DMS79 (cell line): ENCODE measurements at places on chromosomes 3 and 15.

DNA sequence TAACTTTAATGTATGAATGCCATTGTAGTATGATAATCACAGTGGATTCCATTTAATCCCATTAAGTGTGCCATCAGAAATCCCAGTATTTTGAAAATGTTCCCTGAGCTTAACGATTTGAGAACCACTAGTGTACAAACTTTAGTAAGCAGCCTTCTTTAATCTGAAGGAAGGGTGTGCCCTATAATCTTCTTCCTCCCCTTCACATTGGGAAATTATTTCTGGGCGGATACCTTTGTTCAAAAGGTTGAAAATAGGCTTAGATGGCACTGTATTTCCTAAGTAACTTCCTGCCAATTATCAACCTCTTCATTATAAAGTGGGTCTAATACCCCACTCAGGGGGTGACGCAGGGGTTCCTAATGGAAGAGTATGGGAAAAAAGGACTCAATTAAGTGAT lies 62.4 kb downstream of the GTPBP8 start:
- no peak for DNase-seq

GRCh38 chr3:120092474-120092873 lies 1.8 kb downstream of the GSK3B start:
- no peak for DNase-seq

DNA sequence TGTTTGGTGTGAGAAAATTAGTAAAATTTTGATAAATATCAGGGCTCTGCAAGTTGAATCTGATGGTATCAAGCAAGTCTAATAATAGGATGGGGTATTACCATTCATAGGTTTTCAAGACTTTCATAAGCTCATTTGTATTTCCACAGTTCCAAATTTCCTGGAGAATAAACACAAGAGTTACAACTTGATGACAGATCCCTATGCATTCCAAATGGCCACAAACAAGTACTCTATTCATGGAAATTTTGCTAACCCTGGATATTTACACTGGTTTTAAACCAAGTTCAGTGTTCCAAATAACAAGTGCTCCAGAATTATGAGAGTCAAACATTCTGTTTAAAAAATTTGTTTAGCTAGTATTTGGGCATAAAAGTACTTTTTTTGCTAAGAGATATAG lies 75.0 kb upstream of the CNTN6 start:
- DNase-seq = no peak

DNA sequence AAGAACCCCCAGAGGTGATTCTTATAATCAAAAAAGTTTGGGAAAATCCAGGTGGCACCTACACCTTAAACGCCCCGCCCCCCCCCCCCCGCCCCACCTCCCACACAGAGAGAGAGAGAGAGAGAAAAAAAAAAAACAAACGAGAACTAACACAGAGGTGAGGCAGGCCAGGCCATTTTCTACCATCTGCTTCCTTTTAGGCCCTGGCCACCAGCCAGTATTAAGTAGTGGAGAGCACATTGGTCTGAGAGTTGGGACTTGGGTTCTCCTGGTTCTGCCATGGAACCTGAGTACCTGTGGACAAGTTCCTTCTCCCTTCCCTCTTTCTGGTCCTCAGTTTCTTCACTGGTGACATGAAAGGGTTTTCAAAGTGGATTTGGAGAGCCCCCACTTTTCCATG lies 60.6 kb downstream of the SLC6A11 start:
- no peak for DNase-seq

GRCh38 chr3:12004741-12005513 lies 739 bp downstream of the SYN2 start:
- no peak for DNase-seq

DNA sequence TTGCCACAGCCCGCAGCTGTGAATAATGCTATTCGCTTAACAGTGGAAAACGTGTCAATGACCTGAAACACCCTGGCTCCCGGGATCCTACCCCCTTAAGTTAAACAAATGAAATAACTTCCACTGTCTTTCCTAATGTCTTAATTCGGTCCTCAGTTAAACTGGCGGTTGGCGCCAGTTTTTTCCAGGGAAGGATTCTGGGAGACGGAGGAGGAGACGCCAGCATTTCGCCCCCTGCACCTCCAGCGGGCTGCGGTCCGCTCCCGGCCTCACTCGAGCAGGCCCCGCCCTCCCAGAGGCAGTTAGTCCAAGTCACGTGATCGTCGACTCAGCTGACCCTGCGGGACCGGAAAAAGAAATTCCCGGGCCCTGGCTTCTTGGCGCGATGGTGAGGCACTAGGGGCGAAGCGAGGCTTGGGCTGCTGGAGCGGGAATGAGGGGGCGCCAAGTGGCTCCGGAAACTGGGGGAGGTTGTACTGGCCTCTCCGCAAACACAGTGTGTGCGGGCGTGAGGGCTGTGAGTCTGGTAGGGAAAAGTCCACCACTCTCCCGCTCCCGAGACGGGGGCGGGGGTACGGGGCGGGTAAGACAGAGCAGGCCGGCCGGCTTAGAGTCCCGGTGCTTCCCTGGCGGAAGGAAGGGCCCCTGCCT lies at the start of gene COMMD4:
COMMD4 (plus strand) TSS at position 359 of the 651 bp plus-strand sequence; CDS start at position 386, 27 bp downstream.
- DNase-seq = peak; percentile 79

GRCh38 chr15:27077790-27078189 lies 106.8 kb downstream of the GABRG3 start:
- no peak for DNase-seq

DNA sequence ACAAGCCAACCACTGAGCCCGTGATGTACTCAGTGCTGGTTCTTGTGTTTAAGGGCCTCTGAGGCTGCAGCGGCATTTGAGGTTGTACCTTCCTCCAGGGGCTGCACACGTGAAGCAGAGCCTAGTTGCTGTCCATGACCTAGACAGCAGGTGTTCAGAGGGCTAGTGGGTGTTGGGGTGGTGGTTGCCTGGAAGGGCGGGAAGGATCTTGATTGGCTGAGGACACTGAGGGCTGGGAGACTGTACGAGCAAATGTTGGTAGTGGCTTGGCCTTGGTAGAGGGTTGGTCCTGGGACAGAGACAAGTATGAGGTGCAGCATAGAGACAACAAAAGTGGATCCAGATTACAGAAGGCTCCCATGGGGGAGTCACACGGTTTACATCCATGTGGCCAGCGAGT lies 17.0 kb upstream of the HES1 start:
- DNase-seq = no peak

GRCh38 chr3:119230071-119230470 lies 10.6 kb downstream of the B4GALT4 start:
- DNase-seq = no peak

DNA sequence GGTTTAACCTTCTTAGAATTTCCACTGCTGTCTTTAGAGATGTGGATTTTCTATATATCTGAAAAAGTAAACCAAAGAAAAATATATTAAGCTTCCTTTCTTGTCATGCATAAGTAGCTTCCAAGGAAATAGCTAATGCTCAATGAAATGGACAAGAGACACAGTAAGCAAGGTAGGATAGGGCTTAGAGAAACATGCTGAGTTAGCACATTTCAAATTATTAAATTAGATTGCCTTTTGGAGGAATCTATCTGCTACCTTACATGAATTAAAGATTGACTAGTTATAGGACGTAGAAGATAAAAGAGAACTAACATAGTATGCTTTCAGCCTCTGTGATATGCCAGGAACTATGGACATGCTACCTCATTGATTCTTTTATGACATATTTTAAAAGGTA lies 824.6 kb downstream of the TUSC7 start:
- DNase-seq = no peak

DNA sequence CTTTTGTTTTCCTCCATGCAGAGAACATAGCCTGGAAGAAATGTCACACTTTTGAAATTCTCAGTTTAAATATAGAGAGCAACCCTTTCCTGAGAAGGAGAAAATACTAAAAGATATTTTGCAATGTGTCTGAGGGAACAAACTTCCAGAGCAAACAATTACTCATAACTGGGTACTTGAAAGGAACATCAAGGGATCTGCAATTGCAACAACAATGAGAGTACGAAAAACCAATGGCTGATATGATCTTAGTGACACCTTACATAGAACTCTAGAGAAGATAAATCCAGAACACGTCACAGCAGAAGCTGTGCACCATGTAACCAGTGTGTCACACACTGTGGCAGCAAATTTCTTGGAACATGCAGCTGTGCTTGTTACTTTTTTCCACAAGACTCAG lies 14.6 kb upstream of the ARPP21 start:
- no peak for DNase-seq

DNA sequence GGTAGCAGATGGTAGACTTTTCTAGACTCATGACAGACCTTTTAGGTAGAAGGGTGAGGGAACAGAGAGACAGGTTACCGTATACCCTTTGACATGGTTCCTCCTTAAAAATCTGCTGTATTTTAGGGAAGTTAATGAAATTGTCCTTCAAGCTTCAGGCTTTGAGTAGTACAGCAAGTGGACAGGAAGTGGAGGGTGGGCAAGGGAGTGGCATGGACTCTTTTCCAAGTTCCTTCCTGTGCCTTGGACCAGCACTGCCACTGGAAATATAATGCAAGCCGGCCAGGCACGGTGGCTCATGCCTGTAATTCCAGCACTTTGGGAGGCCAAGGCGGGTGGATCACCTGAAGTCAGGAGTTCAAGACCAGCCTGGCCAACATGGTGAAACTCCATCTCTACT lies 156.1 kb upstream of the LRRFIP2 start:
- DNase-seq = no peak

GRCh38 chr15:87734571-87735373 lies 521.8 kb downstream of the NTRK3 start:
- no peak for DNase-seq

DNA sequence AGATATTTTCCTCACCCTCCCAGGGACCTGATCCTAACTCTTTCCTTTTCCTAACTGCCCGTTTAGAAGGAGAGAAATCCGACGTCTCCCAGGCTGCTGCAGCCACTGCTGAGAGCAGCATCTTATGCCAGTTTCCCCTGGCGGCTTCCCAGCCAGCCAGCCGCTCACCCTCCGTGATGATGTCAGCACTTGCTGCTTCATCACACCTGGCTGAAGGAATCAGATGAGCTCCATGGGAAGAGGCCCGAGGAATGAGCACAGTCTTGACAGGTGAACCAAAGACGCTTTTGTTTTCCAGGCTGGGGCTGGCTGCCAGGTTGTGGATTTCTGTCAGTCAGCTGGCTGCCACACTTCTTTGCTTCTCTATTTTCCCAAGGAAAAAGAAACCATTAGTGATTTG lies 445.1 kb upstream of the RBMS3 start:
- DNase-seq = peak; percentile 48

DNA sequence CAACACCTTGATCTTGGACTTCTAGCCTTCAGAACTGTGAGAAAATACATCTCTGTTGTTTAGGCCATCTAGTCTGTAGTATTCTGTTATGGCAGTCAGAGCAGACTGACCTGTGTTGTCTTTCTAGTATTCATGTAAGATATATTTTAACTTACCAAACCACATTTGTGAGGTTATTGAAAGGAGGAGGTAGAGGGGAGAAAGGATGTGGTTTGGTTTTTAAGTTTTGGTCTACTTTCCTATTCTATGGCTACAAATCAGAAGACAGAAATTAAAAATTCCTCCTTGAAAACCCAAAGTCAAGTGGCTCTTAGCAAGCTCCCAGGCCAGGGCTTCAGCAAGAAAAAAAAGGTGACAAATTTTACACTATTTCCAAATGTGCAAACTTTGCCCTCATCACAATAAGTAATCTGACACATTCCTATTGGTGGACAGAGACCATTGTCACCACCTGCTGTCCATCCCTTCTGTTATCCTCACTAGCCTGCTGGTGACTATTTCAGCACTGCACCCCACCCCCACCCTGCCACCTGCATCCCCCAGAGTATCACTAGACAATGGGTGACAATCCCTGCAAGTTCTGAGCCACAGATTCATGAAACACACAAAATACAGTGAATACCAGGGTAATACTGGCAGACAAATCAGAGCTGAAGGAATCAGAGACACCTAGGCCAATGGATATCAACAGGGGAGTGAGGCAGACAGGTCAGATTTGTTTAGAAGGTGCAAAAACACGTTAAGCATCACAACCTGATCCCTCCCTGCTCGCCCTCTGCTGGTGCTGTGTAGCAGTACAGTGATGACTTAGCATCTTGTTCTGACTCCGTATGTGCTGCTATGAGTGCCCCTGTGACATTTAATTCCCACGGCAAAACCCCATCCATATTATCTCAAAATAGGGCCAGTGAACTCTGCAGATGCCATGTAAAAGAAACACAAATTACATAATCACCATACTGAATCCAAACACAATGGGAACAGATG lies 79.0 kb upstream of the DCLK3 start:
- no peak for DNase-seq

GRCh38 chr15:99305761-99306505 lies 54.7 kb downstream of the LRRC28 start:
- peak; percentile 23 for DNase-seq

DNA sequence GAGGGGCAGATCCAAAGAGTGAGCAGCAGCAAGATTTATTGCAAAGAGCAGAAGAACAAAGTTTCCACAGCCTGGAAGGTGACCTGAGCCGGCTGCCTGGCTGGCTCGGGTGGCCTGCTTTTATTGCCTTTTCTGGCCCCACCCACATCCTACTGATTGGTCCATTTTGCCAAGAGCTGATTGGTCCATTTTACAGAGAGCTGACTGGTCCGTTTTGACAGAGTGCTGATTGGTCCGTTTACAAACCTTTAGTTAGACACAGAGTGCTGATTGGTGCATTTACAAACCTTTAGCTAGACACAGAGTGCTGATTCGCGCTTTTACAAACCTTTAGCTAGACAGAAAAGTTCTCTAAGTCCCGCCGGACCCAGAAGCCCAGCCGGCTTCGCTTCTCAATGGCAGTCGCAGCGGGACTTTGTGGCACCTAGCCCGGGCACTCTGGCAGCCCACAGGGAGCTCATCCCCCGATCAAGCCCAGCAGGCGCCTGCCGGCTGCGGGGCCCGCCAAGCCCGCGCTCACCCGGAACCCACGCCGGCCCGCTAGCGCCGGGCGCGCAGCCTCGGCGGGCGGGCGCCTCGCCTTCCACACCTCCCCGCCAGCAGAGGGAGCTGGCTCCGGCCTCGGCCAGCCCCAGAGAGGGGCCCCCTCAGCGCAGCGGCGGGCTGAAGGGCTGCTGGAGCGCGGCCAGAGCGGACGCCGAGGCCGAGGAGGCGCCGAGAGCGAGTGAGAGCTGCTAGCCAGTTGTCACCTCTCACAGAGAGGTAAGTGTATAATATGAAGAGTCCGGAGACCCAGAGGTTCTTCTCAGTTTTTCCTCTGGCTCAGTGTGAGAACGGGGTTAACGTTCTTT lies 339.2 kb downstream of the CHL1 start:
- DNase-seq = no peak

GRCh38 chr3:138549179-138549977 lies 44.7 kb downstream of the CEP70 start:
- no peak for DNase-seq

DNA sequence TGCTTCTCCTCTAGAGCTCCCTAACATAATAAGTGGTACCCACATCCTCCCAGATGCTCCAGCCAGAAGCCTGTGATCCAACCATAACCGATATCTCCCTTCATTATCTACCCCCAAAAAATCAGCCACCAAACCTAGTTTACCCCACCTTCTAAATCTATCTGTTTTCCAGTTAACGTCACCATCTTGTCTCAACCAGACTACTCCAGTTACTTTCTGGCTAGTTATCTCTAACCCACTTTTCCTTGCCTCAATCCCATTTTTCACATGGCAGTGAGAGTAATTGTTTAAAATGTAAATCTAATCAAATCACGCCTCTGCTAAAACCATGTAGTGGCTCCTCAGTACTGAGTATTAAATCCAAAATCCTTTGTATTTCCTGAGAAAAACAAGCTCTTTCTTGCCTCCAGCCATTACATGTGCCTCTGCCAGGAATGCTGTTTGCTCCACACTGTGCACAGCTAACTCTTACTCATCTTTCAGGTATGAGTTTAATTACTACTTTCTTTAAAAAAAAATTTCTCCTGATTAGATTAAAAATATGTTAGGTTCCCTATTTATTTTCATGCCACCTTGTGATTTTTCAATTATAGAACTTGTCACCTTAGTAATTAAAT lies 15.4 kb downstream of the CCDC54 start:
- no peak for DNase-seq

- DNase-seq = no peak
These were observed 53.9 kb upstream of the PCSK6 start for GRCh38 chr15:101543431-101543830.

- DNase-seq = no peak
These were observed 401.5 kb upstream of the PROK2 start for GRCh38 chr3:72186400-72186855.
